GDM1 (cell line): ENCODE measurements at places on chromosomes 5 and 9.
A peak's percentile ranks its signal among the peaks of the same experiment; 100 is the strongest.

DNA sequence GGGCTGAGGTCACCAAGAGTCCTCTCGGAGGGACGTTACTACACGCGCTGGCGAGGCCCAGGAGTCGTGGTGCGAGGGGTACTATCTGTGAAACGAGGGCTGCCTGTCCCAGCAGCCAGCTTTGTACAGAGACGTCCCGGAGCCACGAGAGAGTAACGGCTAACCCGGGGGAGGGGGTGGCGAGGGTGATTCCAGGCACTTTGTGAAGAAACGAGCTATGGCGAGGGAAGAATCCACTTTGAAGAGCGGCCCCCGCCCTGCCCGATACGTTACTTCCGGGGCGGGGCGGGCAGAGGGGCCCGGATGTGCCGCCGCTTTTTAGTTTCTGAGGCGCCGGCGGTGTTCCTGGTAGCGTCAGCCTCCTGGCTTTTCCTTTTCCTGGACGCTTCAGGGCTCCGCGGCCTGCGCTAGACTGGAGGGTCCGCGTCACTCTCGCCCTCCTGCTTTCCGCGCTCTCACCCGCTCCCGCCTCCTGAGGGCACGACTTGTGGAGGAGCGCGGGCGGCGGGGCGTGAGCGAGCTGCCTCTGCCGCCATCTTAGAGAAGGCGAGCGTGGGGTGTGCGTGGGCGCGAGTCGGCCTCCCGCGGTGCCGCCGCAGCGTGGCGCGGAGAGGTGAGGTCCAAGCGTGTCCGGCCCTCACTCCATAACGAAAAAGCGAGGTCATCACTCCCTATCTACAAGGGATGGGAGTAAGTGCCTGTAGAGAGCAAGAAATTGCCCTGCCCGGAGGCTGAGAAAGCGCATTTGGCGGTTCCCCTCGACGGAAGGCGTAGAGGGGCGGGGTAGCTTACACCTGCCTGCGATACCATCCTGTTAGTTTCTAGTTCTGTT lies 580 bp upstream of the RFX3 start:
- peak; percentile 82 for DNase-seq

DNA sequence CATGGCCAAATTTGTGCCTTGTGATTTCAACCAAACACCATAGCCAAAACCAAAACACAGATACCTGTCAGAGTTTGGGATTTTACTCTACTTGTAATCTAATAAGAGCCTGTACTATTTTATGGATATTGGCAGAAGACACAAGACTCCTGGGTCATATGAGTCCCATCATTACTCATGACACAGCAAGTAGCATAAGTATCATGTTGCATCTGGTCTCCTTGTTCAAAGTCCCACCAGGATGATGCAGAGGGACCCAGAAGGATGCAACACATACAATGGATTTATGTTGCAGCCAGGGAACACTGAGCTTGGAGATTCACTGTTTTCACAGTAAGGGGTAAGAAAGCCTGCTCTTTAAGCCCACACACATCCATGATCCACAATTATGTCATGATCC lies 13.2 kb upstream of the ACO1 start:
- DNase-seq = no peak

DNA sequence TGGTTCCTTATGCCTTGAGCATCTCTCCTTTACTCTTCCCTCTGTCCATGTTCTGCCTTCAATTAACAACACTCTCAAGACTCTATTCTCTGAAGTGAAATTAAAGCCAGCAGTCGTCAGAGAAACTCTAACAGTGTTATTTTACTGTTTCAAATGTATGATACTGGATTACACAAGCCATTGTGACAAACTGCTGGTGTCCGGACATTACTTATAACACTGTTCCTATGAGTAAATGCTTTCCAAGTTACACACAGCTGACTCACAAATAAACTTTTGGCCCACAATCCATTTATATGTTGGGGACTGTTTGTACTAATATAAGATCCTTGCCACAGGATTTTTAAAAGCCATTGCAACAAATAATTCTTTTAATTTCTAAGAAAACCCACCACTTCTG lies 63.2 kb upstream of the GHR start:
- no peak for DNase-seq

DNA sequence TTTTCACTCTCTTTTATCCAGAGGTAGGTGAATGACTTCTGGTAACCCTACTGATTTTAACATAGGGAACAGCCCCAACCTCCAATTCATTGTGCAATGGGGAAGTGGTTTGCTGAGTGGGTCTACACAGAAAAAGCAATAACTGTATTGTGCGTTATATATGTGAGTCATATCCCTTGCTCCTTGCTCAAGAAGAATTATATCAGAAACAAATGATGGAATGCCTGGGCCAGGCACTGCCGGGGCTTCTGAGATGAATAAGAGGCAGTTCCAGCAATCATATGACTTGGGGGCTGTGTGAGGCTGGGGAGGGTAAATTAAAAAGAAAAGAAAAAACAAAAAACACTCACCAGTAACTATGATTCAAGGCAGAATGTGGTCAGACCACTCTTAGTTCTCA lies 79.2 kb upstream of the ABCA1 start:
- DNase-seq = peak; percentile 55

- no peak for DNase-seq
Measured at GRCh38 chr5:77662635-77663034, 24.1 kb upstream of the OTP start.

GRCh38 chr5:154313360-154314017 lies 123.0 kb downstream of the GALNT10 start:
- no peak for DNase-seq

DNA sequence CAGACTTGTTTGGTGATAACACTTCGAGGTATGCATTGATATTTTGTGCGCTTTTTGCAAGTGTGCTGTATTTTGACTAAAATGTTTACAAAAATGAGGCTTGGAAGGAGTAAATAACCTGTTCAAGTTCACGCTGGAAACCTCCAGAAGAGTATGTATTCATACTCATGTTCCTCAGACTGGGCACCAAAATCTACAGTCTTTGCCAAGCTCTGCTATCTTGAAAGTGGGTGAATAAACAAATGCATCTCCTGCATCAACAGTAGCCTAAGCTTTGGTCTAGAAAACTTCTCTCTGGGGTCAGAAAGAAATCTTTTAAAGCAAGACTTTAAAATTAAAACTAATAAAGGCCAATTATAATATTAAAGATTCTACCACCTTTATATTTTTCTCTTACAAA lies 157.9 kb downstream of the TRPM3 start:
- DNase-seq = no peak
